Left colon (tissue), 2 donors: ENCODE measurements at places on chromosomes 5 and 9. TPM values are rescaled to one million over a fixed set of nuclear protein-coding genes. Genes with fewer than 3 reads are reported as not detected.

GRCh38 chr9:107975426-107976010 lies 485.9 kb upstream of the KLF4 start:
- DNase-seq = peak; percentile 75

- DNase-seq = no peak
Measured at GRCh38 chr9:15246708-15247107, 60.3 kb downstream of the TTC39B start.

DNA sequence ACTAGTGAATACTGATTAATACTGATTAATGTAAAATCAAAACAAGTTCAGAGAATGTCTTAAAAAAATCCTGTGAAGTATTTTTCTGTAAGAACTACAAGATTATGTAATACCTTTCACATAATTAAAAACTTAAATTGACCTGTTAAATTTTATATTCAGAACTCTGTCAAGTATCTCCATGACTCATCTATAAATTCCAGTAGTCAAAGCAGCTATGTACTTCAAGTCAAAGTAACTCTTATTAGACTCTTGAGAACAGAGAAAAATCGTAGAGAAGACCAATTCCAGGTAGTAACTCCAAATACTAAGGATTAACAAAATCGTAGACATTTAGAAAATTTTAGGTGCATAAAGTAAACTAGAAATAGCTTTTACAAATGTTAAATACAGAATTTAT lies 77.1 kb downstream of the HOMER1 start:
- DNase-seq = no peak

DNA sequence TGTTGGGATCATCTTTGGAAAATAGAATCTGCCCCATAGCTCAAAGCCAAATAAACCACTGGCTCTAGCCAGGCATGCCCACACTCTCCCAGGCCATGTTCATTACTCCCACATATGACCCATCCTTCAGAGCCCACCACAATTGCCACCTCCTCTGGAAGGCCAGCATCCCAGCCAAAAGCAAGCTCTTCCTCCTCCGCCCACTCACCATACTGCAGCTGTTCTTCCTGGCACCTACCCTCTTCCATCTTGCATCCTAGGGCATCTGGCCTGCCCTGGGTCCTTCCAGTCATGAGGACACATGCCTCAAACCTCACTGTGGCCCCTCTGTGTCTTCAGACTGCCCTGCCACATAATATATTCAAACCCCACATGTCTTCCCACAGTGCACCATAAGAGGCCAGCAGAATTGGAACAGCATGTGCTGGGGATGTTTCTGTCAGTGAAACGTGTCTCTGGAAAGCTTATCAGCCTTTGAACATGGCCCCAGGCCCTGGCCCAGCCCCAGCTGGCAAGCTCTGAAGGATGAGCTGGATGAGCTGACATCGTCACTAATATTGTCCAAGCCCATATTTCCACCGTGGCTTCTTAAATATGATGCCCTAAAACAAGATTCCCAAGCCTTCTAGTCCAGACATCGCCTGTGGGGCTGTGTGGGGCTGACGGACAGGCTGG lies 230.8 kb downstream of the AGTPBP1 start:
- DNase-seq = no peak

DNA sequence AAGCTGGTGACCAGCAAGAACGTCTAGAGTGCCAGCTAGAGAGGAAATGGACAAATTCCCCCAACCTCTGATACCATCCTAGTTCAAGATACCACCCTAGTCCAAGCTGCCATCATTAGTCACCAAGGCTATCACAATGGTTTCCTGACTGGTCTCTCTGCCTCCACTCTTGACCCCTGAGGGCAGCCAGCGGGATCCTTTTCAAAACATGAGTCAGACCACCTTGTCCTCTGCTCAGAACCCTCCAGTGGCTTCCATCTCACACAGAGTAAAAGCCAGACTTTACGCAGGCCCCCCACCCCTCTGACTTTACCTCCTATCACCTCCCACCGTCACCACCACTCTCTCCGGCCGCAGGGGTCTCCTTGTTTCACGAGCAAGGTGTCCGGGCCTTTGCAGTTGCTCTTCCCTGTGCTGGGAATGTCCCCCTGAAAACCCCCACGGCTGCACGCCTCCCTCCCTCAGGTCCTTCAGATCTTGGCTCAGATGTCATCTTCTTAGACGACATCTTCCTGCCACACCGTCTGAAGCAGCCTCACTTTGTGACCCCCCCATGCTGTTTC lies 42.2 kb upstream of the FBXW11 start:
- no peak for DNase-seq

DNA sequence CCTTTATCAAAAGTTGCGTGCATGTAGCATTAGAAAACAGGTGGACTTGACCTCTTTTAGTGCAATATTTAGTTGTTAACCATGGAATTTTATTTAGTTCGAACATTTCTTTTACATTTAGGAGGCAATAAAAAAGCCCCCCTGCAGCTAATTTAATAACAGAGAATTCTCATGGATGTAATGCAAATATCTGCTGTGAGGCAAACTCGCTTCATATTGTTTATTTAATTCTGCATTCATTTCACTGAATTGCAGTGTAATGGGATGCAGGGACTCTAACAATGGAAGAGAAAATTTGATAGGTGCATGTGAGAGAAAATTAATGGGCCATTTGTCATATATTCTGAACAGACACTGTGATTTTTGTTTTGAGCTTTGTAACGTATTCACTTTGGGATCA lies 205.1 kb upstream of the CHD1 start:
- no peak for DNase-seq

GRCh38 chr5:108858959-108859358 lies 111.3 kb downstream of the FER start:
- no peak for DNase-seq

MLANA gene
- total RNA-seq = not detected

TAF1L gene
- total RNA-seq = not detected

AGTPBP1 gene
- 14.0 TPM for total RNA-seq
